ENCODE measurements at places on chromosomes 2 and 18.

DNA sequence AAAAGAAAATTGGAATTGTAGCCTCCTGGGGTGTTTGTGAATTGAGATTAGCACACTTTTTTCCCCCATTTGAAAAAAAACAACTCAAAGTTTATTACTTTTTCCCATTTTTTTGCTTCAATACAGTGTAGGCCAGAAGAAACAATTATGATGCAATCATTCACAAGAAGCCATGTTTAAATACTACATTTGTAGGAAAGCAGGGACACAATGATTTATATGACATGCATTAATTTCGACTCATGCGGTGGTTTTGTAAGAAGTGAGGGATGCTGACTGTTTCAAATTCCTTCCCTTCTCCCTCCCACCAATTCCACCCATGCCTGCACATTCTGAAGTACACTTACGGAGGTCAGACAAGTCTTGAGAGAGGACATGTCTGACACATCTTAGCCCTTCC, 774.2 kb upstream of the FSHR start:
- no peak for DNase-seq

DNA sequence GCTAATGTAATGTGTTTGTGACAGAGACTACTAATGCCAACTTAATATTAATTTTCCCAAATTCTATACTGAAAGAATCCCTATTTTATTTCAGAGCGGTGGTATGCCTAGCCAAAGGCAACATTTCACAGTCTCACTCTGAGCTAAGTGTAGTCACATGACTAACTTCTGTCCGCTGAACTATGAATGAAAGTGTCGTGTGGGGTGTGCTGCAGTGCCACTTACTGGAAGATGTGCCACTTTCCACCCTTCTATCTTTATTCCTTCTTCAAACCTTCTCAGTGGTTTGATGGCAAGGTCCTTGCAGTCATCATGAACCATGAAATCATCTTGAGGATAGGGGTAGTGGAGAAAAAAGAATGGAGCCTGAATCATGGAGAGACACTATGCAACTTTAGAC, 47.3 kb upstream of the C1D start:
- no peak for DNase-seq

- DNase-seq = no peak
Measured at GRCh38 chr18:64276311-64277090, 127.6 kb upstream of the LINC00305 start.

- DNase-seq = no peak
Measured at GRCh38 chr2:96503637-96504243, 1.4 kb downstream of the NEURL3 start.

GRCh38 chr2:240921311-240921994, 15.3 kb downstream of the CROCC2 start:
- DNase-seq = no peak

- no peak for DNase-seq
Measured at GRCh38 chr2:132420816-132421805, 4.5 kb downstream of the GPR39 start.

- no peak for DNase-seq
Measured at GRCh38 chr18:54239601-54240000, 15.1 kb upstream of the MBD2 start.

GRCh38 chr2:171811245-171811628, 82.8 kb downstream of the SLC25A12 start:
- DNase-seq = peak; percentile 38

GRCh38 chr2:223086370-223086981, 34.5 kb downstream of the KCNE4 start:
- DNase-seq = no peak

GRCh38 chr18:74609535-74609934, 11.9 kb downstream of the ZNF407 start:
- no peak for DNase-seq

DNA sequence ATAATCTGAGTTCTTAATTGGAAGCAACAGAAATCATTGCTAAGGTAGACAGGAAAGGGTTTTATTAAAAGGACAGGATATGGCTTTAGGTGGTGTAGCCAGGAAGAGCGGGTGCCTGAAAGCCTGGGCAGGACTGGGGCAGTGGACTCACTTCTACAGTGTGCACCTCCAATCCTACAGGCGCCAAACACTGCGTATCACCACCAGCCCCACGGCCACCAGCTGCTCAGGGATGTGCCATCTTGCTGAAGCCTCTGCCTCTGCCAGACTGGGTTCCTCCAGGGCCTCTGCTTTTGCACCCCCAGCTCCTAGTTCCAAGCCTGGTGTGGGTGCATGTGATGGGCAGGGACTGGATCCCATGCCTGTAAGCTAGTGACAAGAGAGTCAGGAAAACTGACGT, 29.7 kb upstream of the DPYSL5 start:
- DNase-seq = no peak

GRCh38 chr2:82853299-82853698, 1605.8 kb downstream of the SUCLG1 start:
- no peak for DNase-seq

DNA sequence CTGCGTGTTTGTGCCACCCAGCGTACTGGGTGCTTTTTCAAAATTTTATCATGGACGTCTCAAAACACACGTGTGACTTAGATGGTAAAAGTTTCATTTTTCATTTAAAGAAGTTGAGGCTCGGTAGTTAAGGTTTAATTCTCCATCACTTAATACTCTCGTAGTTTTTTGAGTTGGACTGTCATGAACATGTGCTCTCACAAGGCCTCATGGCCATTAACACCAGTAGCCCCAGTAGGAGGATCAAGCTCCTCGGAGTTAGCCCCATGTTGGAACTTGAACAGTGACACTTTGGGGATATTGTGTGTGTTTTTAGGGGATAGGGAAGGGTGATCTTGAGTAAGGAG, 15.3 kb downstream of the NMUR1 start:
- peak; percentile 20 for DNase-seq

DNA sequence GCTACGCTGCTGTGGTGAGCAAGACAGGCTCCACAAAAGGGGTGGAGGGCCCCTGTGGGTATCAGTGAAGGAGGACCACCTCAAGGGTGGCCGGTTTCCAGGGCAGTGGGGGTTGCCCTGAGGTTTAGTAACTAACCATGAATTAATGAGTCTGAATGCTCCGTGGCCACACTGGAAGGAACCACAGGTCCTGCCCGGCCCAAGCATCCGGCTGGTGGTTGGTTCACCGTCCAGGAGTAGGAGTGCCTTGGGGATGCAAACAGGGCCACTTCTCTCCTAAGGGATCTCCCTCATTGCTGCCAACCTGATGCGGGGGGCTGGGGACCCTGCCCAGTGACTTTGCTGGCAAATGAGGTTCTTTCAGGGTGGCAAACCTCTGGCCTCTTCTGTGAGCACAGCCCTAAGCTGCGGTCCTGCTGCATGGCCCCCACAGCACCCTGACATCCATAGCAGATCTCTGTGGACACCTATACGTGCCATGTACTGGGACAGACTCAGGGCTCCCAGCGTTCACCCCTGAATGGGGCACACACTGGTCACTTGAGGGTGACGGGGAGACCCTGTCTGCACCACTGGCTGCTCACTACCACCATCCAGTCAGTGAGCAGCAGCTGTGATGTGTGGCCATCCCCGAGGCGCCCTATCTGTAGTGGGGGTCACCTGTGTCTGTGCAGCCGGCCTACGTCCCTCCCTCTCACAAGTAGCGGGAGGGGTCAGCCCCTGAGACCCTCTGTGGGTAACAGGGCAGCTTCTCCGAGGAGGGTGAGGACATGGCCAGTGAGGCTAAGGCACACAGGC, 41.6 kb downstream of the HS6ST1 start:
- DNase-seq = no peak

GRCh38 chr18:48290162-48290926, 118.8 kb downstream of the ZBTB7C start:
- DNase-seq = no peak

DNA sequence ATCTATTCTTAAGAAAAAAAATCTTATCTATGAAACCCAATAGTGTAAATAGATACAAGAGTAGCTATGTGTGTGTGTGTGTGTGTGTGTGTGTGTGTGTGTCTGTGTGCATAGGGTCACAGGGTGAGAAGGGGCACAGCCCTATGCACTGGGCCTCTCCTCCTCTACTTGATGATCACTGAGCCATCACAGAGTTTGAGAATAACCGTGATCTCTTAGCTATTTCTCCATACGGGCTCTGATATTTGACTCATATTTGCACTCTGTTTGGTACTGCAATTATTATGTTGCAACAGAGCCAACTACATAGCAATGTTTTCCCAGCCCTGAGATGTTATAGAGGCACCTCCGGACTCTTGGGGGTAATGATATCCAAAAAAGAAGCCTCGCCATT, 28.8 kb upstream of the SLC40A1 start:
- DNase-seq = no peak

DNA sequence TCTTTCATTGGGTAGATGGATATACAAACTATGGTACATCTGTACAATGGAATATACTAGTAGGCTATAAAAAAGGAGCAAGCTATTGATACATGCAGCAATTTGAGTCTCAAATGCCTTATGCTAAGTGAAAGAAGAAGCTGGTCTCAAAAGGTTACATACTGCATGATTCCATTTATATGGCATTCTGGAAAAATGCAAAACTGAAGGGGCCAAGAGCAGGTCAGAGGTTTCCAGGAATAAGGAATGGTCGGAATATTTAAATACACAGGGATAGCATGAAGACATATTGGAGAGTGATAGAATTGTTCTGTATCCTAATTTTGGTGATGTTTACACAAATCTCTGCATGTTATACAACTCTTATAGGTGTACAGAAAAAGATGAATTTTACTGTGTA, 85.8 kb downstream of the BABAM2 start:
- no peak for DNase-seq

GRCh38 chr2:15038366-15039364, 406.1 kb downstream of the LRATD1 start:
- DNase-seq = no peak

- no peak for DNase-seq
Measured at GRCh38 chr2:32237996-32238395, 26.7 kb downstream of the NLRC4 start.

GRCh38 chr2:152420363-152420762, 85.4 kb downstream of the FMNL2 start:
- DNase-seq = peak; percentile 19

GRCh38 chr2:36513661-36514060, 84.3 kb downstream of the FEZ2 start:
- DNase-seq = no peak

GRCh38 chr2:208025814-208026184, 472 bp upstream of the PLEKHM3 start:
- no peak for DNase-seq

DNA sequence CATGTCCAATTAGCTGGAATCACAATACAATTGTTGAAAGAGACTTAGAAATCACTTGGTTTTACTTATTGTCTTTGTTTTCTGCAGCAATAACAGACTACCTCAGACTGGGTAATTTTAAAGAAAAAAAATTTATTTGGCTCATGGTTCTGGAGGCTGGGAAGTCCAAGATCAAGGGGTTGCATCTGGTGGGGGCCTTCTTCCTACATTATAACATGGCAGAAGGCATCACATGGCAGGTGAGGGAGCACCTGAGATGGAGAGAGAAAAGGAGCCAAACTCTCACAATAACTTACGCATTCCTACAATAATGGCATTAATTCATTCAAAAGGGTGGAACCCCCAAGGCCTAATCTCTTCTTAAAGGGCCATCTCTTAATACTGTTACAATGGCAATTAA, 37.5 kb upstream of the KLHL14 start:
- DNase-seq = no peak

DNA sequence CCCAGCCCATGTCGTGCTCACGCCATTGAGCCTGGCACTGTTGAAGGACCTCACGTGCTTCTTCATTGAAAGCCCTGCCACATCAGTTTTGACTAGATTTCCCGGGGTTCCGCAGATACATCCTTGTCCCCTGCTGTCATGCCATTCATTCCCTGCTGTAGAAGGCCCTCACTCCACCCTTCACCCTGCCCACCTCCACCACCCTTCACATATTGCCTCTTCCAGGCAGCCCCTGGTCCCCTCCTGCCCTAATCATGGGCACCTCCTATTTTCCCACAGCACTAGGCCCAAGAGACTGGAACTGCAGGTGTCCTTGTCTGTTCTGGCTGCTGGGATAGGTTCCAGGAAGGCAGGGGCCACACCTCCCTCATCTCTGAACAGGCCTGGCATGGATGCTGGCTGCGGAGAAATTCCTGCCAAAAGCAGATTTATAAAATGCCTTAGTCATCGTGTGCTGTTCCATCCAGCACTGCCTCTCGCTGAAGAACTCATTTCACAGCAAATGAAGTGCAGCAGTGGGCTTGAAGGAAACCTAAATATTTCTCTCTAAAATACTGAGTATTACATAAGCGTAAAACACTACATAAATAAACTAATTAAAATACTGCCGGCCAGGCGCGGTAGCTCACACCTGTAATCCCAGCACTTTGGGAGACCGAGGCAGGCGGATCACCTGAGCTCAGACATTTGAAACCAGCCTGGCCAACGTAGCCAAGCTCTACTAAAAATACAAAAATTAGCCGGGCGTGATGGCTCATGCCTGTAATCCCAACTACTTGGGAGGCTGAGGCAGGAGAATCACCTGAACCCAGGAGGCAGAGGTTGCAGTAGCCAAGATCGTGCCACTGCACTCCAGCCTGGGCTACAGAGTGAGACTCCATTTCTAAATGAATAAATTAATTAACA, 38.4 kb downstream of the EIF4E2 start:
- no peak for DNase-seq

DNA sequence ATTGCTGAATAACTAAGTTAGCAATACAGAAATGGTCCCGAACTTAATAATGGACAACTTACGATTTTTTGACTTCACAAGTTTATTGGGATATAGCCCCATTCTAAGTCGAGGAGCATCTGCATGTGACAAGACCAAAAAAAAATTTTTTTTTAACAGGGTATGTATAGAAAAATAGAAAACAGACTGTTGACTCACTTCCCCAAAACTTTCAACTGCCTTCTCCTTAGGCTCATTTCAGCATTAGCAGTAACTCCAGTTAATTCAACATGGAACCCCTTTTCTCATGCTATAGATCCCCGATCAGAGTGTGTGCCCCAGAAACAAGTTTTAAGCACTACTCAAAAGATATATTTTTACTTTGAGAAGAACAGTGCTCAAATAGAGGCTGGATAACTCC, 5.4 kb downstream of the CD302 start:
- DNase-seq = no peak

- no peak for DNase-seq
Measured at GRCh38 chr18:71505526-71505925, 1038.6 kb downstream of the CBLN2 start.

DNA sequence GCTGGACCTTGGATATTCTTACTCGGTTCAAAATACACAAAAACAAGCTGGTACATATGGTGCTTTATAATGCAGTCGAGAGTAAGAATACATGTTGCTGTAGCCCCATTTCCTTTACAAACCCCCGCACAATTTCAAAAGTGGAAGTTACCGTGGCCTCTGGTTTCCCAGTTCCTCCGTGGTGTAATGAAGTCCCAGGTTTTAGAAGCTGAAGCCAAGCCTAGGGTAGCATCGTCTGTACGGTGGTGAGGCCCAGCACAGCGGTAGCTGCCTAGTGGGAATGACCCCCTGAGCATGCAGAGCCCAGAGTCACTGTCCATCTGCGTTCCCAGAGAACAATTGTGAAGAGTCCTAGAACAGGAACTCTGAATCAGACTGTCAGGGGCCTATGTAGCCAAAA, 171.8 kb downstream of the ASXL3 start:
- DNase-seq = no peak

DNA sequence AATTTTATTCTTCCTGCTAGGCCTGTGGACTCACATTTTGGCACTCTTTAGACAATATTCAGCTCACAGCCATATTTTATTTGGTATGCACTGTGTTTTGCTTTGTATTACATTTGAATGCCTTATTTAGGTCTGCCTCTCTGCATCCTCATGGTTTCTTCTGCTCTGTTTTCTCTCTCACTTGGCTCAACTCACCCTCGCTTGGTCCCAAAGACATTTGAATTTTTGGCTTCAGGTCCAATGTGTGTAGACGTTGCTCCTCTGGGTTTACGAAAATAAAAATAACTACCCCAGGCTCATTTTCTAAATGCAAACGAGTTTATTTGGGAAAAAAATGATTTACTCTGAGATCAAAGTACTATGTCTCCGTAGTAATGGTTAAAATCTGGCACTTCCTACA, 91.1 kb upstream of the REG3A start:
- no peak for DNase-seq

Measured in hematopoietic multipotent progenitor cell treated with erythropoietin and hydrocortisone succinate and interleukin-3 and kit ligand, for 17 days (in vitro differentiated cells).